ENCODE measurements at places on chromosomes 2 and 18.

- DNase-seq: no peak
These were observed at the start of gene PKDCC for GRCh38 chr2:42047488-42048298. TSS of gene PKDCC (plus strand) at chr2:42048021. CDS start at chr2:42048200, 179 bp downstream.

DNA sequence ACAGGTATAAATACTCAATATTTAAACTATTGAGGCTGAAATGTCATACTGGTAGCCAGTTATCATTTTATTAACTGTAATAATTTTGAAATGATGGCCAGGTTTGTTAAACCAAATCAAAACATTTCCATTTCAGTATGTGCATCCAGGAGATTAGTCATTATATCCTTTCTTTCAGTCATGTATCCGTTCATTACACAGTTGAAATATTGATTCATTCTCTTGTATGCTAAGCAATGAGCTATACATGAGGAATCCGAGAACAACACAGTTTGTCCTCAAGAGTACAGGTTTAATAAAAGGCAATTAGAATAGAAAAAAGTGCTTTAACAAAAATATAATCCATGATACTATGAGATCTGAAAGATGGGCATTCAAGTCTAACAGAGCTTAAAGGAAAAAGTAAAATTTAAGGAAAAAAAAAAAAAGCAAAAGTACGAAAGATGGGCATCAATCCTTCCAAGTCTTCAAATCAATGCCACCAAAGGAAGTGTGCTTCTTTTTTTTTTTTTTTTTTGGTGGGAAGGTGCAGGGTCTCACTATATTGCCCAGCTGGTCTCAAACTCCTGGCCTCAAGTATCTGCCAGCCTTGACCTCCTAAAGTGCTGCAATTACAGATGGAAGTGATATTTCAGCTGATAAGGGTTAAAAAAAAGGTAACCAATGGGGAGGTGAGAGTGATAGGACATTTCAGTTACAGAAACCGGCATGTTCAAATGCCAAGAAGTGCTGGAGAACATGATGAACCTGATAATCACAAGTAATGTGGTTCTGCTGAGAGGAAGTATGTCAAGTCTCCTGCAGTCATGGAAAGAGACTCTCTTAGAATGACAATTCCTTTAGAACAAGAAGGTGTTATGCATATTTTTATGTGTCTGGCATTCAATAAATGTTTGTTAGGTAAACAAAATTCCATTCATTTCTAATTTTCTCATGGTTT, 35.8 kb downstream of the PUM2 start:
- DNase-seq: no peak

GRCh38 chr2:203691149-203691548, 15.3 kb upstream of the CD28 start:
- no peak for DNase-seq

- DNase-seq: no peak
These were observed 30.0 kb upstream of the ANKRD44 start for GRCh38 chr2:197340591-197340990.

GRCh38 chr2:221109552-221109951, 462.6 kb downstream of the EPHA4 start:
- no peak for DNase-seq

DNA sequence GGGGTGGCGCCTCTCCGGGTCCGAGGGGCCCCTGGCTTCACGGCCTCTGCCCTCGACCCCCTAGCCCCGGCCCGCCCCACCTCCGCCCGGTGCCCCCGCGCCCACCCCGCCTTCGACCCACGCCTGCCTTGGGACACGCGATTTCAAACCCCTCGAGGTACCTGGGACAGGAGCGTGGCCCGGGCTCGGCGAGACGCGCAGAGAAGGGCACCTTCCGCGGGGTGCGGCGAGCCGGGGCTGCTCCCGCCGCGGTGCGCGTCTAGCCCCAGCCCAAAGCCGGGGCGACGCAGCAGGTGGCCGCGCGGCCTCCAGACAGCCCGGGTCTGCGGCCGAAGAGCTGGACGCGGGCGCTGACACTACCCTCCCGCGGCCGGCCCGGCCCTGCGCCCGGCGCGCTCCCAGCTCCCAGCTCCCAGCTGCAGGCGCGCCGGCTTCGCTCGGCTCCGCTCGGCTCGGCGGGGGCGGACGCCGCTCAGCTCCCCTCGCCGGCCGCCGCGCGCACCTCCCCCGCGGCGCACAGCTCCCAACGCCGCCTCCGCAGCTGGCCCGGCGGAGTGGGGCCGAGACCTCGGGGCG, at the start of gene CRACDL:
Gene CRACDL (minus strand): TSS at position 449 of the 576 bp plus-strand sequence. CDS start 89,425 bp downstream, outside the sequence.
- no peak for DNase-seq

GRCh38 chr2:114400890-114401289, 41.6 kb upstream of the DPP10 start:
- DNase-seq: no peak

- no peak for DNase-seq
These were observed 2110.3 kb upstream of the CELF4 start for GRCh38 chr18:39675906-39676305.

- DNase-seq: no peak
These were observed 151.3 kb upstream of the THUMPD2 start for GRCh38 chr2:39930175-39930917.

- DNase-seq: no peak
These were observed 33.8 kb downstream of the SMC6 start for GRCh38 chr2:17719562-17720371.

- DNase-seq: no peak
These were observed 167.1 kb upstream of the FOSL2 start for GRCh38 chr2:28225473-28226080.

- DNase-seq: no peak
These were observed 8.9 kb upstream of the SKOR2 start for GRCh38 chr18:47260120-47260923.

DNA sequence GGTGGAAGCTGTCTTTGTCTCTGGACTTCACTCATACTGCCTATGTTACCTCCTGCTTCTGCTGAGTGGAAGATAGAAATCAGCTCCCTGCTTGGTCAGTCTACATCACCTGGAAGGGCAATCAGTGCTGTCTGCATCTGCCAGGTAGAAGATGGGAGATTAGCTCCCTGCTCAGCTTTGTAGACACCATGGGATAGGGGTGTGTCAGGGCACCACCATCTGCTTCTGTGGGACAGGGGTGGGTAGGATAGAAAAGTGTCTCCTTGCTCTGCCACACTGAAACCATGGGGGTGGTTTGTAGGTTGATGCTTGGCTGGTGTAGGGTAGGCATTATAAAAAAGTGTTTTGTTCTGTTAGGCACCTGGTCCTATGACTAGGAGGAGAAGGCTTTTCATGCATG, 34.1 kb downstream of the STARD6 start:
- no peak for DNase-seq

- DNase-seq: no peak
These were observed 20.2 kb downstream of the CHST9 start for GRCh38 chr18:27164905-27165304.

DNA sequence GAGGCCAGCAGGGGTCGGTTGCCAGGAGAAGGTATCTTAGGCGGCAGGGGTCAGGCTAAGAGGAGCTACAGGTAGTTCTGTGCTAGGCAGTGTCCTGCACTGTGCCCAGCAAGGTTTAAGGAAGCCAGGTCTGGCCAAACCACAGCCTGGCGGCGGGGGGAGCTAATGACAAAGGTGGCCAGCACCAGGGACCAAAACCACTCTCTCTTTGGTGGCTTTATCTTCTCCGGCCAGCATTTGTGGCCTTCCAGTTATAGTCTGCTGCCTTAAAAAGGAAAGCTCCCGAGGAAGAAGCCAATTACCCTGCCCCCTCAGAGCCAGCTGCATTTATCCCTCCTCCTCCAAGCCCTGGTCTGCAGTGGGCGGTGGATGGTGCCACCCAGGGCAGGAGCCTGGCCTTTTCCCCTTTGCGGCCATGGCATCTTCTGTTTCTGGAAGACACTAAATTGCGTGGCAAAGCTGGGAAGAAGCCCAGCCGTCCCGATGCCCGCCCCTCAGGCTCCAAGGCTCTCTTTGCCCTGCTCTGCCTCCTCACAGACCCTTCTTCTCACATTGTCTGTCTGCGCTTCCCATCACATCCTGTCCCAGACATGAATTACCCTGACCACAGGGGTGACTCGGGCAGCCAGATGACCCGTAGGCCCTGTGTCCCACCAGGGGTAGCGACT, 94.6 kb downstream of the EN1 start:
- DNase-seq: no peak

DNA sequence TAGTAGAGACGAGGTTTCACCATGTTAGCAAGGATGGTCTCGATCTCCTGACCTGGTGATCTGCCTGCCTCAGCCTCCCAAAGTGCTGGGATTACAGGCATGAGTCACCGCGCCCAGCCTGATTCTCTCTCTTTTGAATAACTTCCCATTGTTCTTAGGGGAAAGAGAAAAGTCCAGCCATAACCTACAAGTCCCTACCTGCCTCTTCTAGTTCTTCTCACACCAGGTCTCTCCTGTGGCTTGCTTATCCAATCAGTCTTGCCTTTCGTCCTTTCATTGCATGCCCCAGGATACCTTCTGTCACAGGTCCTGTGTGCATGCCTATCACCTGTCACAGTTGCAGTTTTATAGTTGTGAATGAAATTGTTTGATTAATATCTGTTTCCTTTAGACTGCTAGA, 148.1 kb downstream of the SLC4A3 start:
- DNase-seq: no peak

DNA sequence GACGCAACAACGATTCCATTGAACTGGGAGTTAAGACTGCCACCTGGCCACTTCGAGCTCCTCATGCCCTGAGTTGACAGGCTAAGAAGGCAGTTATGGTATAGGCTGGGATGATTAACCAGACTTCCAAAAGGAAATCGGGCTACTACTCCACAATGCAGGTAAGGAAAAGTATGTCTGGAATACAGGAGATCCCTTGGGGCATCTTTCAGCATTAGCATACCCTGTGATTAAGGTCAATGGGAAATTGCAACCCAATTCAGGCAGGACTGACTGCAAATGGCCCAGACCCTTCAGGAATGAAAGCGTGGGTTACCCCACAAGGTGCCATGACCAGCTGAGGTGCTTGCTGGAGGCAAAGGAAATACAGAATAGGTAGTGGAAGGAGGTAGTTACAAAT, 19.1 kb downstream of the CHRNA1 start:
- no peak for DNase-seq

- DNase-seq: peak; percentile 22
These were observed at the start of gene OSBPL6 for GRCh38 chr2:178193823-178194599. TSS of gene OSBPL6 (plus strand) at chr2:178194512. CDS start at chr2:178306185, 111,673 bp downstream.

DNA sequence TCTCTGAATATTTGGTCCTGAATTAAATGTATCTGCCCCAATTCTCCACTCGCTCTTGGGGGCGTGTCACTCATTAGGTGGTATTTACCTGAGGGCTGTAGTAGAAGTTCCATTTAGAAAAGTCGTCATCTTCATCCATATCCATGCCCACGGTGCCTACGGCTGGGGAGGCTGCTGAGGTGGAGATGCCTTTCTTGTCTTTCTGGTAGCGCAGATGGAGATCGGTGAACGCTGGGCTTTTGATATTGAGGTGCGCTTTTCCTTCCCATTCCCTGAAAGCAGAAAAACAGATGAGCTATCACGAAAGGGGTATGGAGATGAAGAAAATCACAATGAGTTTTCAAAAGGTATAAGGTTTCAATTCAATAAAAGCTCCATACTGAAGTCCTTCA, 39.7 kb downstream of the APOB start:
- no peak for DNase-seq

- no peak for DNase-seq
These were observed 32.5 kb upstream of the RMDN2 start for GRCh38 chr2:37892436-37893114.

DNA sequence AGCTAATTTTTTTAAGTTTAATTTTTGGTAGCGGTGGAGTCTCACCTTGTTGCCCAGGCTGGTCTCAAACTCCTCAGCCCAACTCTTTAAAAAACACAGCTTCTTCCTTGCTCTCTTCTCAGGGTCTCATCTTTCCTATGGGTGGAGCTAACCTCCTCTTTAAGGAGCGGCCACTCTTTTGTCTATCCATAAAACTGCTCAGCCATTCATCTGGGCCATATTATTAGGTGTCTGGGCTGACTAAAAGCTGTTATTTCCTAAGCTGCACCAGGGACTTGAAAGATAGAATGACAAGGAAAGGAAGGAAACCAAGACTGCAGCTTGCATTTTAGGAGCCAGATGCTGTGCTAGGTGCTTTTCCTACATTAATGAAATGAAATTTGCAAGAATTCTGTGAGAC, 35.8 kb upstream of the THOC1 start:
- DNase-seq: no peak

DNA sequence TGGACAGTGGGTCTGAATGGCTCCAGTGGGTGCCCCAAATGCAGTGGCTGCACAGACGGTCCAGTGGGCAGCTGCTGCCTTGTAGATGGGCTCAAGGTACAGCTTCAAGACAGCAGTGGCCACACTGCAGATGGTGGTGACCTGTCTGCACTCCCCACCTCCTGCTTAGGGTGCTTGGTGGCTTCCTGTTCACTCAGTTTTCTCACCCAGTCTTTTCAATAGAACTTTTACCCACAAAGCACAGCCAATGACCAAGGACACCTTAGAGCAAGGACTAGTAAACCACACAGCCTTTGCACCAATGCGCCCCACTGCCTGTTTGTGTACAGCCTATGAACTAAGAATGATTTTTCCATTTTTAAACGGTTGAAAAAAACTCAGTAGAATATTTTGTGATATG, 34.9 kb downstream of the MEX3C start:
- DNase-seq: no peak

DNA sequence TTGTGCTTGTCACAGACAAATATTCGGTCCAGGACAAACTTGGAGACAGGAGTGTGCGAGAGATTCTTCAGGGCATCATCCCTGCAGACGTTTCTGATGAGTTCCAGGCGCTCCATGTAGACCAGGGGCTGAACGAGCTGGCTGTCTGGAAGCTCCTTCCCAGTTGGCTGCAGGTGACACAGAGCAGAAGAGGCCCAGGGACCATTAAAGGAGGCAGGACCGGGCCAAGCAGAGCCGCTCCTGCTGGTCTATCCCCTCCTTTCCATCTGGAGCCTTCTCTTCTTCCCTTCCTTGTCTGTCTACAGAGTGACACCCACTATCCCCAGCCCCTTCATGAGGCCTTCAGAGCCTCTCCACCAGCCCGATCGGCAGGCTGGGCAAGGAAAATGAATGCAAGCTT, 19.5 kb downstream of the CHST10 start:
- no peak for DNase-seq

DNA sequence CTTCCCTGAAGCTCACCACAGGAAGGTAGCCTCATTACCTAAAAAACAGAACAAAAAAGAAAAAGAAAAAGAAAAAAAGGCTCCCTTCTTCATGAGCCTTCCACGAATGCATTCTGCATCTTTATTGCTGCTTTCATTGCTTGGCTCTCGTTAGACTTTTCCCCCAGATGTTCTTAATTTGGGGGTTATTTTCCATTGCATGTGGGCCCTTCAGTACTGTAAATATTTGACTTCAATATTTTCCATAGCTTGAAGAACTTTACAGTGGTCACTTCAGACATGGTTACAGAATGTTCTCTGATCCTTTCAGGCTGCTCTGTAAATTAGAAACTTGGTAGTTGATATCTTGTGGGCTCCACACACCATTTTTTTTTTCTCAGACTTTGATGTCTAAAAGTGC, 65.6 kb upstream of the COPS8 start:
- no peak for DNase-seq

DNA sequence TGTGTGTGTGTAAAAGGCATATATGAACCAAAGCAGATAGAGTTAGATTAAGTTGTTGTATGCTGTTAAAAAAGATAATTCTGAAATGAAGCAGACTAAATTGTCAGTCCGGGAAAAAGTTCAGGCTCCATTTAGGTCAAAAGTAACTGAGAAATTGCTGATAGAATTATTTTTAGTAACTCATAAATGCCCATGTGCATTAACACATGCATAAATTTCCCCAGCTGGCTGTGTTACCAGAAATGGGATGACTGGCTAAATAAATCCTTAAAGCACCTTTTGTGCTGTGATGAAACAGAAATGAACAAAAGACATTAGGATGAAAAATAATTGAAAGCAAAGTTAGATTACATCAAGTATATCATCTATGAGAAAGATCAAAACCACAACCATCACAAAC, 111.3 kb downstream of the NYAP2 start:
- no peak for DNase-seq

GRCh38 chr2:120140866-120141265, 82.3 kb downstream of the TMEM185B start:
- DNase-seq: no peak
